Femur (tissue), 1 donor: ENCODE measurements at places on chromosomes 12 and 14.

- no peak for DNase-seq
These were observed 107.3 kb upstream of the ARHGAP5 start for GRCh38 chr14:31969699-31970240.

DNA sequence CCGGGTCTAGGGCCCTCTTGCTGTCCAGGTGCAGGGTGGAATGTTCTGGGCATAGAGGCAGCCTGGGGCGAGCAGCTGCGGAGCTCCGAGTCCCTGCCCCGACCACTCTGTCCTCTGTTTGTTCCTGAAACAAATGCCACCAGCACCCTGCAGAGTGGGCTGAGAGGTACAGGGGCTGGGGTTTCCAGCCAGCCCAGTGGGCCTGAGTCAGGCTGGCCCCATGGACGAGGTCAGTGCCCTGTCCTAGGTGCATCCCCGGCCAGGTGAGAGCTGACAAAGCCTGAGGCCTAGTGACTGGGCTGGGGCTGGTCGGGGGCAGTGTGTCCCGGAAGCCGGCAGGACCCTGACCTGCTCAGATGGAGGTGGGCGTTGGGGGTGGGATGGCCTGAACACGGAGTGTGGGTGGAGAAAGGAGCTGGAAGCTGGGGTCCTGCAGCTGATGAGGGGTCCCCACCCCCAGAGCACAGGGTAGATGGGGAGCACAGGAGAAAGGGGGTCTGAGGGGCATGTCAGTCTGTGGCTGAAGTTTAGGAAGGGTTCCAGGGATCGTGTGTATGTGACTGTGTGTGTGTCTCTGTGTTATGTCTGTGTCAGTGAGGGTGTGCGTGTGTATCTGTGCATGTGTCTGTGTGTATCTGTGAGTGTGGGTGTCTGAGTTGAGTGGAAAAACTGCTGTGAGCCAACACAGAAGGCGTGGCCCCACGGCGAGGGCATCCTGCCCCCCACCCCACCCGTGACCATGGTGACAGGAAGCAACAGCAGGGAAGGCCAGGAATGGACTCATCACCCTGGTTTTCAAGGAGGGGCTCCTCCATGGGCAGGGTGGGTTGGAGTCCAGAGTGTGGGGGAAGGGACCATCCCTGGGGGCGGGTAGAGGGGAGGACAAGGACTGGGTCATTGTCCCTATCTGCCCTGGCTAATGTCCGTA is 2.4 kb upstream of the CRIP1 start:
- peak; percentile 79 for DNase-seq

- peak; percentile 50 for DNase-seq
These were observed 28.9 kb downstream of the DEGS2 start for GRCh38 chr14:100130521-100130920.

- no peak for DNase-seq
These were observed 131.8 kb downstream of the ERC1 start for GRCh38 chr12:1122786-1123185.

DNA sequence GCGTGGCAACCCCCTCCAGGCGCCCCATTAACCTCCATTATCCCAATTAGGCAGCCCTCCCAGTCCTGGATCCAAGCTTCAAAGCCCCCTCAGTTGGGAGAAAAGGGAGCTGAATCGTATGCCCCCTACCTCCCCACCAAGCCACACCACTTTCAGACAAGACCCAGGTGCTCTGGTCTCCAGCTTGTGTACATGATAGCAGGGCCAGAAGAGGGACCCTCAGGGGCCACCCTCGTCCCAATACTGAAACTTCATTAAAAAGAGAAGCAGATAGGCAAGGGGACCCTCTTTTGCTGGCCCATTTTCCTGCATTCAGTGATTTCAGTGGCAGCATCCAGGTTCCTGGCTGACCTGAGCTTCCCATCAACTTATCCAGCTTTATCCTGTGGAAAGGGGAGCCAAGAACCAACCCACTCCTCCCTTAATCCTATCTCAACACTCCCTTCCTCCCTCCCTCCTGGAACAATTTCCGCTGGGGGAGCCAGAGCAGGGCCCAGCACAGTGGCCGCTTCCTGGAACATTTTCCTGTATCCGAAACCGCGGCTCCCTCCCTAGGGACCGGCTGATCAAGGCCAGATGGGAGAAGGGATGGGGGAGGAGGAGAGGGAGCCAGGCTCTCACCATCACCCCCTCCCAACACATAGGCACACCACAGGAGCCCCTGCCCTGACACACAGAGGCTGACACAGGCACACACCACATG is 9.5 kb upstream of the SP7 start:
- peak; percentile 80 for DNase-seq

GRCh38 chr14:68548194-68549076 is 244.4 kb downstream of the ZFP36L1 start:
- peak; percentile 94 for DNase-seq

DNA sequence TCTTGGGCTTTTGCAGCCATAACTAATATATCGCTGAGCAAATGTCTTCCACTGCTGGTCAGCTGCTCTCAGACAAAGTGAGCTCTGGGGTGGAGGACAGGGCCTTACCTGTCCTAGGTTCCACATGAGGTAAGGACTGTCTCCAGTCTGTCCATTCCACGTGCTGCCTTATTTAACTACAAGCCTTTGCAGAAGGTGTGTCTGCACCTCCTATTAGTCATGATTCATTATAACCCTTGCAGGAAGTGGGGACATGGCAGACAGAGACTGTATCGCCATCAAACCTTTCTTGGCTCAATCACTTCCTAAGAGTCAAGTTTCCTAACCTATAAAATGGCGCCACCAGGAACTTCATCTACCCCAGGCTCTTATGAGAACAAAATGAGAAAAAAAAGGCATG is 46.9 kb downstream of the SLC25A47 start:
- no peak for DNase-seq

DNA sequence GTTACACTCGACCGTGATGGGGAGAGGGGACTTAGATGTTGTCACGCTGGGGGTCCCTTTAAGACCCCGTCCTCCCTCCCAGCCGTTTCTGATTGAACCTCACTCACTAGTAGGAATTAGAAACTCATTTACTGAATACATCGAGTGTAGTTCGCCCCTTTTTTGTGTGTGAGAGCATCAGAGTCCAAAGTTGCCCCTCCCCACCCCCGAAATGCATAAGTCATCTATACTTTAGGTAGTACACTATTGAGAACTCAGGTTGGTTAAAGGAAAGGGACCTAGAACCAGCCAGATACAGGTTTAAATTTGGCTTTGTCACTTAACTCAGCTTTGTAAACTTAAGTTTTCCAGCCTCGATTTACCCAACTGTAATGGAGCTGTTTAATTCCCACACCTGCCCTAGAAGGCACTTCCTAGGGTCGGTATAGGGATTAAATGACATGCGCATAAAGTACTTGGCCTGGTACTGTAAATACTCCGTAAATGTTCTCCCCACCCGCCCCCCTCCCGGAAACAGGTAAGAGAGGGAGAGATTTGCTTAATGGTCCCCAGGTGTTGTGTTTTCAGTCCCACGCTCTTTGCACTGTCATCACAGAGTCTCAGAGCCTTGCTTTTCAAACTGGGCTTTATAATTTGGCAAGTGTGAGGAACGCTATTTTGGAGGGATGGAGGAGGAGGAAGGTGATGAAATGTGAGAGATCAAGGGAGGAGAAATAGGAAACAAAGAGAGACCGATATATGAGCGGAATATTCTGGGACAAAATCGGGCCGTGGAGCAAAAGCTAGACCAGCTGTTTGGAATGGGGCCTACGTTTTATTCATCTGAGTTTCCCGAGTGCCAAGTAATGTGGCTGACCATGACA is 897 bp downstream of the SUDS3 start:
- no peak for DNase-seq

DNA sequence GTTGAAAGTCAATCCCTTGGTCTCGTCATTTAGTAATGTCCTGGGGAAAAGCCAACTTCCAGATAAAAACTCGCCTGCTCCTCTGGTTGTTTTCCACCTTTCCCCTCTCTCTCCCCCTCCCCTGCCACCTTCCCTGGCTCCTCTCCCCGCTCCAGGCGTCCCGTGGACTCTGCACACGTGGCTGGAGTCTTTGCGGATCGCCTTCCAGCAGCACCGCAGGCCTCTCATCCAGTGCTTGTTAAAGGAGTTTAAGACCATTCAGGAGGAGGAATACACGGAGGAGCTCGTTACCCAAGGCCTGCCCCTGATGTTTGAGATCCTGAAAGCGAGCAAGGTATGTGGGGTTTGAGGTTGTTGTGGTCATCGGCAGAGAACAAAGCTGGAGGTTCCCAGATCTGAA is 65.8 kb upstream of the PWP1 start:
- no peak for DNase-seq

DNA sequence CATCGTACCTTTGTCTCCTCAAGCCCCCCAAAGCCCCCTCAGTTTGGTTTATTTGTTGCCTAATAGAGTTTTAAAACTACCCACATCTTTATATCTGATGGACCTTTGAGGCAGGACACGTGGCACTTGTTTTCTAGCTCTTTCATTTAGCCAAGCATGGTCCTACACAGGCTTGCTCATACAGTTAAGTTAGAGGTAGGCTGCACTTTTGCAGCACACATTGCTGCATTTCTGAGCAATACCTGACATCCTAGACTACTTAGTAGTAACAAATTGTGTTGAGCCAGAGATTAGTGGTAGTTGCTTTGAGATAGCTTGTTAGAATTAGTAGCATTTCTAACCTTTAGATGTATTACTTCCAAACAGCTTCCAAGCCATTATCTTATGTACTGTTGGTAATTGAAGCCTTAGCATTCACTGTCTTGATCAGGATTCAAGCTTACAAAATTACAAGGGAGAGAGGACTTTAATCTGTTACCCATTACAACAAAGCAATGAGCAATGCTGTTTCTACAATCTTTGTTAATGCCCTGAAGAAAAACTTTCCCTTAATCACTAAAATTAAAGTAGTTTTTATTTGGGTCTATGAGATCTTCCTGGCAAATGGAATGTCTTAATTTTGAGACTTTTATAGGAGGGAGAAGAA is 96.6 kb downstream of the WNK1 start:
- no peak for DNase-seq

DNA sequence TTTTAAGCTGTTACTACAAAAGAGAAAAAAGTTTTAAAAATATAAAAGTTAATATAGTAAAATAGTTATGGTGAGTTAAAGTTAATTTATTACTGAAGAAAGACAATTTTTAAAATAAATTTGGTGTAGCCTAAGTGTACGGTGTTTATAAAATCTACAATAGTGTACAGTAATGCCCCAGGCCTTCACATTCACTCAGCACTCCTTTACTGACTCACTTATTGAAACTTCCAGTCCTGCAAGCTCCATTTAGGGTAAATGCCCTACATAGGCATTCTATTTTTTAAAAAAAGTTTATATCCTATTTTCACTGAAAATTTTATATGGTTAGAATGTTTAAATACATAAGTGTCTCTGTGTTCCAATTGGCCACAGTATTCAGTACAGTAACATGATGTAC is 769.5 kb upstream of the NOVA1 start:
- DNase-seq: no peak

DNA sequence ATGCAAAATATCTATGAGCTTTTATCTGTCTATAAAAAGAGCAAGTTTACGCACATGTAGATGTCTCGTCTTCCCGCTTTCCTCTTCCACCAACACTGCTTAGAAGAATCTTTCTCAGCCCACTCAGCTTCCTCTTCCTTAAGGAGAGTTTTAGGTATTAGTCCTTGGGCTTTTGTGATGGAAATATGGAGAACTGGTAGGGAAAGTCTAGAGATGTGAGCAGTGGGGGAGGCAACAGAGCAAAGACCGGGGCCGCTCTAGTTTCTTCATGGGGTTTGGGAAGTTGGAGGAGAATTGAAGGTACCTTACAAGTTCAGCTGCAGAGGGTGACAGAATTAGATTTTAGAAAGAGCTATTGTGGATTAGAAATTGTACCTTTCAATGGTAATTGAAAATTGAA is 56.3 kb upstream of the CPNE8 start:
- no peak for DNase-seq

DNA sequence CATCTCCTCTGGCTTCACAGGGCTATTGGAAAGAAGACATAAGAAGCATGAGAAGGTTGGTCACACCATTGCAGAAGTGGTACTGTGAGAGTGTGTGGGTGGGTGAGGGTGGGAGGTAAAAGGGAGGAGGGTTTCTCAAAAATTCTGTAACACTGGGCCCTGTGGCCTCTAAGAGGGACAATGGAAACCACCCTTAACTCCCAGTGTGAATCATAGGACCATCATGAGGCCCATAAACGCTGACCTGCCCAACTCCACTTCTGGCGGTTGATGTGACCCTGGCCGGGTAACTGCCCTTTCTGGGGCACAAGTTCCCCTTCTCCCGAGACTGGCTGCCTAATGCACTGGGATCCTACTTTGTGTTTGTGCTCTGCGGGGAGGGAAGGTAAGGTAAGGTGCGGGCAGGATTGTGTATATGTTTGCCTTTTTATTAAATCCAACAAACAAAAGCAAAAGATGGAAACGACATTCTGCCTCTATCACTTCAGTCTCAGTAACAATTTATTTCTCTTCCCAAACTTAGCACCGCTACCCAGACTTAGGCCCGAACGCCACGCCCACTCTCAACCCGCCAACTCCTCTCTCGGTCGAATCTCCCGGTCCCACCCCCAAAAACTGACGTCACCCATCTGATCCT is 551 bp downstream of the METTL1 start:
- DNase-seq: peak; percentile 95

GRCh38 chr14:102678394-102678793 is 85.9 kb downstream of the RCOR1 start:
- no peak for DNase-seq

DNA sequence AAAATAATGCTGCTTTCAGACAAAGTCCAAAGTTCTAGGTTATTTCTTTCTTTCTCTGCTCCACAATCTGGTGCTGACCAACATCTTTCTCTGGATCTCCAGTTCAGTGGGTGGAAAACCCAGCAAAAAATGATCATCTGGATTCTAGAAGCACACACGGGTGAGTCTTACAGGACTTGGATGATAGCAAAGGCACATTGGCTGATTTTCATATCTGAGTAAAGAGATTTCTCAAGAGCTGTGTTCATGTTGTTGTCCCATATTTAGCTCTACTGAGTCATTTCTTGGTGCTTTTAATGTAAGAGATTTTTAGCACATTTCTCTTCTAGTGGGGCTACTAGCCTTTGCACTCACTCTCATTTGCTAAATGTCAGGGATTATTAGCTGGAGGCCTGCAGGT is 336.7 kb downstream of the GALC start:
- no peak for DNase-seq

- no peak for DNase-seq
These were observed 91.6 kb upstream of the PAWR start for GRCh38 chr12:79782172-79782900.

DNA sequence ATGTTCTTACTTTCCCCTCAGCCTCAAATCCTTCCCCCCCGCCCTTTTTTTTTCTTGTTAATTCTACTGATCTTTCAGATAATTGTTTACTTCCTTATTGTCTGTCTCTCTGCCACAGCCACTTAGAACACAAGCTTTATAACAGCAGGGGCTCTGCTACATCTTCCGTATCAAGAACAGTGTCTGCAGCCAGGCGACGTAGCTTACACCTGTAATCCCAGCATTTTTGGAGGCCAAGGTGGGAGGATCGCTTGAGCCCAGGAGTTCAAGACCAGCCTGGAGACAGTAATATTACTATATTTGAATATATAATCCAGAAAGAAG is 5.4 kb downstream of the SOS2 start:
- no peak for DNase-seq

GRCh38 chr14:97706819-97707218 is 909.6 kb downstream of the VRK1 start:
- DNase-seq: no peak
